Amniotic epithelial cell (primary cell): ENCODE measurements at places on chromosomes 3 and 15.

DNA sequence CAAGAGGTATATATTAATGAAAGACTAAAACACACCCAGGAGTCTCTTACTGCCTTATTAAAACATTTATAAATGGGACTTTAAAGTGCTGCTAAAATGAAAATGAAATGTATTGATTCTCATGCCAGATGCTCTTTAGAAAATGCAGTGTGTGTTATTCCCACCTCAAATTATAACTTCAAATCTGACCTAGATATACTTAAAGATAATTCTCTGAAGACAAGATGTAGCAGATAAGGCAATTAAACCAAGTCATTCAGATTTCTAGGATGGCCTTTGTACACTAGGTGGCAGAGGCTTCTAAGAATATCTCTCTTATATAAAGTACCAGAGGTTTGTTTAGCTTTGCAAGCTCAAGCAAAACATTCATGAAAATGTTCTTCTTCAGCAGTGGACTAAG, 26.9 kb upstream of the GOLGA8B start:
- DNase-seq, result no peak

GRCh38 chr3:26208201-26208600, 414.4 kb upstream of the LRRC3B start:
- DNase-seq, result no peak

GRCh38 chr3:127383656-127384179, 95.9 kb upstream of the PRR20G start:
- no peak for DNase-seq

DNA sequence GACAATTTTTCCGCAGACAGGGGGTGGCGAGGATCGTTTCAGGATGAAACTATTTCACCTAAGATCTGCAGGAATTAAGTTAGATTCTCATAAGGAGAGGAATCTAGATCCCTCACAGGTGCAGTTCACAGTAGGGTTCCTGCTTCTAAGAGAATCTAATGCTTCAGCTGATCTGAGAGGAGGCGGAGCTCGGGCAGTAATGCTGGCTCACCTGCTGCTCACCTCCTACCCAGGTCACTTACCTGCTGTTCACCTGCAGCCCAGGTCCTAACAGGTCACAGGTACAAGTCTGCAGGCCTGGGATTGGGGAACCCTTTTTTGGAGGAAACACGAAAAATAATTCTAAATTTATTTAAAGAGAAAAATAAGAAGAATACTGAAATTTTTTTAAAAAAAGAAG, 406.8 kb downstream of the MCTP2 start:
- no peak for DNase-seq

- DNase-seq, result no peak
Observed at GRCh38 chr15:76961268-76962011, 29.9 kb downstream of the RCN2 start.

GRCh38 chr3:52866427-52866826, 30.9 kb downstream of the STIMATE start:
- DNase-seq, result no peak

GRCh38 chr15:31304751-31305365, 21.8 kb upstream of the KLF13 start:
- DNase-seq, result no peak

GRCh38 chr3:12192173-12192572, 33.5 kb upstream of the TIMP4 start:
- DNase-seq, result no peak

GRCh38 chr15:51576911-51577500, 45.6 kb downstream of the DMXL2 start:
- peak; percentile 92 for DNase-seq

DNA sequence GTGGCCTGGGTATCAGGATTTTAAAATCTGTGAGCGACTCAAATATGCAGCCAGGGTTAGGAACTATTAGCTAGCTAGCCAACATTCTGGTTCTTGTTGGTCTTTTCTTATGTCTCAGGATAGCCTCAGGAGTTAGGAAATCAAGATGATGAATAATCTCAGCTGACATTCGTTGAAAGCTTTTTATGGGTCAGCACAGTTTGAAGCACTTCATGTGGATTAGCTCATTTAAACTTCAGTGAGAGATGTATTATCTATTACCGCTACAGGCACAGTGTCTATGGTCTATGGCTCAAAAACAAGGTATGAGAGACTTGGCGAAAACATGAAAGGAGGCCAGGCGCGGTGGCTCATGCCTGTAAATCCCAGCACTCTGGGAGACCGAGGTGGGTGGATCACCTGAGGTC, 187.5 kb upstream of the THRB start:
- DNase-seq, result peak; percentile 98

DNA sequence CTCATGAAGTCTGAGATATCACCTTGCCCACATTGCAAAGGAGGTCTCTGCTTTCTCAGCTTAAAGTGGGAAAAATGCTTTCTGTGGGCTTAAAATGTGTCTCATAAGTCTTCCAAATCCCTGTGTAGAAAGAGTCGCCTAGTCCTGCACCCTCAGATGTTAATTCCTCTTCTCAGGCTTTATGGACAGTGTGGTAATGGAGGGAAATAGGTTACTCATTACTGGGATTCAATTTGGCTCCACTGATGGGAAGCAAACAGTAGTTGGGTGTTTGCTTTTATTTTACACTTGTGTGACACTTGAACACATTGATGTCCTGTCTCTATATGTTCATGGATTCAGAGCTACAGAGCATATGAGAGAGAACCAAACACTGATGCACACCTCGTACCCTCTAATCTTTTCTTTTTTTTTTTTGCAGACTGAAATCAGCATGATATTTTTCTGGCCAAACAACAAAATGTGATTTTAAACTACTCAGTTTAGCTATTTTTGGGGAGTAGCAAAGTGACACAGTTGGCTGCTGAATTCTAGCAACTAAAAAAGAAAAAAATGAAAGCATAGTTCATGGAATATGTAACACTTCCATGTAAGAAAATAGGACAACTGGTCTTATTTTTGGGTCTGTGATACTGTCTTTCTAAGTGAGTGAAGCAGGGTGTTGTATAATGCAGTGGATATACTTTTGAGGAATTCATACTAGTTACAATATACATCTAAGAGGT, 8.6 kb downstream of the PTPRG start:
- no peak for DNase-seq

GRCh38 chr3:173221010-173221409, 80.0 kb upstream of the SPATA16 start:
- DNase-seq, result no peak

DNA sequence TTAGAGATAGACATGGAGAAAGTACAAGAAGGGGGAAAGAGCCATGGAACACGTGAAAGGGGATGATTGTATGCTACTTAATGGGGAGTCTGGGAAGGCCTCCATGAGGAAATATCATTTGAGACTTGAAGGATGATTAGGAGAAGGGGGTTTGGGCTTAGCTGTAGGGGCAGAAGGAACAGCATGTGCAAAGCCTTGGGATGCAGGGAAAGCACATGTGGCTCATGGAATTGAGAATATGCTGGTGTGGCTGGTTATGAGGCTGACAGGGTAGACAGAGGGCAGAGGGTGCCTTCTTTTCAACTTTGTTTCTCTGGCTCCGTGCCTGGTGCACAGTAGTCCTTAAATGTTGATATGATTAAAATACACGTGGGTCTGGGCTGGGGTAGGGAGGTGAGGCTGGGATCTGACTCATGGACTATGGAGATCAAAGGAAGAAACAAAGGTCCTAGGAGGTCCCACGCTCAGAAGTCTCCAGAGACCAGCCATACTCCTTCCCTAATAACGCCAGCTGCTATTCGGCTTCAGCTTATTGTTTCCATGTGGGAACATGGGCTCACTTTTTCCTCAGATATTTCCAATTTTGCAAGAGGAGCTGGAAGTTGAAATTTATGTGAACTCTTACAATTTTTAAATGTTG, 1.1 kb downstream of the GTF2E1 start:
- no peak for DNase-seq

GRCh38 chr15:48657950-48658591, 12.6 kb upstream of the FBN1 start:
- DNase-seq, result no peak

DNA sequence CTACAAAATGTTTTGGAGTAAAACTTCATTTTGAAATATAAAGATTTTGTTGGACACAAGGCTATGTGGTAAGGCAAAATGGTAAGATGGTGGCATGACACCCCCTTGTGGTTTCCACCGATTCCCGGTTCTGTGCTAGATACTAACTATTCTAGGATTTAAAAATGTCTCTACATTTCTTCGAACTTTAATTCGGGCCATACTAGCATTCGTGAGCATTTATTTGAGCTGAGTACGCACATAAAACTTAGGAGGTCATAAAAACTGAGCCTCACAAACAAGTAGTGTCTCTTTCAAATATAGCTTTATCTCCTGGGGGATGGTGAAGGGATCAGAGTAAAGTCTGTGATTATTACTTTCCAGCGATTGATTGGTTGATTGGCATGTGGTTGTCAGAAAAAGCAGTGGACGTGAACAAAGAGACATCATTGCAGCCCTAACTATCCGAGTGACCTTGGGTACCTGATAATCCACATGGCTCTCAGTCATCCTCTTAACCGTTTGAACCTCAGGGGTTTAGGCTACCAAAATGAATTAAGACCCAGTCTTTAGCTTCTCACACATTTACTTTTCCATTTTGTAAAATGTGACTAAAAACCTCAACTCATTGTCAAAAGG, 1.1 kb upstream of the ZNF639 start:
- DNase-seq, result peak; percentile 45

DNA sequence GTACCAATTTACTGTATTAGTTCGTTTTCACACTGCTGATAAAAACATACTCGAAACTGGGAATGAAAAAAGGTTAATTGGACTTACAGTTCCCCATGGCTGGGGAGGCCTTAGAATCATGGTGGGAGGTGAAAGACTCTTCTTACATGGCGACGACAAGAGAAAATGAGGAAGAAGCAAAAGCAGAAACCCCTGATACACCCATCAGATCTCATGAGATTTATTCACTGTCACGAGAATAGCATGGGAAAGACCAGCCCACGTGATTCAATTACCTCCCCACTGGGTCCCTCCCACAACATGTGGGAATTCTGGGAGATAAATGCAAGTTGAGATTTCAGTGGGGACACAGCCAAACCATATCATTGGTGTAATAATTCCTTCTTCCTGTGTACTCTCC, 69.6 kb downstream of the C3orf20 start:
- no peak for DNase-seq

GRCh38 chr3:126024049-126024854, 55.3 kb downstream of the ROPN1B start:
- no peak for DNase-seq

DNA sequence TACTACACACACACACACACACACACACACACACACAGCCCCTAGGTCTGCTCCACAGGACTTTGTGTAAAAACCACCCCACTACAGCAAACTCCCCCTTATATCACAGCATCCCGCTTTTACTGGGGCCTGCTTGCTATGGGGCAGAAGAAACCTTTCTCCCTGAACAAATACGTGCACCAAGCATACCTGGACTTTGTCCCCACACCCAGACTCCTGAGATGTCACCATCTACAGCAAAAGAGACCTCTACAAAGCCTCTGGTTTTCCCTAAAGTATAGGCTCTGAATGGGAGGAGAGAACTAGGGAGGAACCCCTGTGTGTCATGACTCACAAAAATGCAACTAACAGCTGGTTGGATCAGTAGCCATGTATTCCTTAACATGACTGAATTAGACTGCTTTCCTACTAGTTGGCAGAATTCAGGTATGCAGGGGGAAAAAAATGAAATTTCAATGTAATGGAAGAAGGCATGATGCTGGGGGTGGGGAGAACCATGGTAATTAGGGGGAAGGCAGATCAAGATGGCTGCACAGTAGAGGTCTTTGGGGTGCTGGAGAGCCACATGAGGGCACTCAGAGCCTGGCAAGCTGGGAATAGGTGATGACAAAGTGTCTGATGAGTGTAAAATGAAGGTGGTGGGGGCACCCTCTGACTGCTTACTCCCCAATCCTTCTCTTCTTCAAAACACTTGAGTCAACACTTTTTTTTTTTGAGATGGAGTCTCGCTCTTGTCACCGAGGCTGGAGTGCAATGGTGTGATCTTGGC, 45.9 kb downstream of the DAPK2 start:
- no peak for DNase-seq

GRCh38 chr3:152443212-152444023, 174.7 kb downstream of the MBNL1 start:
- DNase-seq, result no peak

- no peak for DNase-seq
Observed at GRCh38 chr3:132273036-132273435, 44.2 kb upstream of the ACP3 start.

DNA sequence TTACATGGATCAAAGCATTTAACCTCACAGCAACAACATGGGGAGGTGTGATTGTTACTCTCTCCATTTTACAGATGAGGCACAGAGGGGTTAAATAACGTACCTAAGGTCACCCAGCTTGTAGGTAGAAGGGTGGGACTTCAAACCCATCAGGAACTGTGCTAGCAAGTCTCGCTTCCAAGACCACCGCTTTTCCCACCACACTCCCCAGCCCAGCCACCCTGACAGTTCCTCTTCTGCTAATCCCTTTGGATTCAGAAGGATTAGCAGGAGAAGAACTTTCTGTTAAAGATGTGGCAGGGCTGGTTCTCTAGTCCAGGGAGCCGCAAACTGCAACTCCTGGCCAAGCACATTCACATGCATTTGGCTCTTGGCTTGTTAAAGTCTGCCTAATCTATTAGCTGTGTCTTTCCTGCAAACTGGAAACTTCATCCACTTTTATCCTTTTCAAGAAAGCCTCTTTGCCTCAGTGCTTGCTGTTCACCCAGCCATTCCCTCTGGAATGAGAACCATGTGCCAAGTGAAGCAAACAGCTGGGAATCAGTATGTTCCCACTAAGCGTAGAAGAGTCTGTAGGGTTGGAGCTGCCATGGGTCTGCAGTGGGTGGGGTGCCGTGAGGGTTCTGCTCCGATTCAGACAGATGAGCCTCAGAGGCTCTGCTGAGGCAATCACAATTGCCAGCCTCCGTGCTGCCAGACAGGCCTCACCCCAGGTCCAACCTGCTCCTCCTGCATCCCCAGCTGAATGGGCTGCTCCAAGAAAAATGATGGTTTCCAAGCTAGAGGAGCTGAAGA, 44.6 kb downstream of the POMGNT2 start:
- no peak for DNase-seq
